ENCODE measurements at places on chromosomes 2 and 18. TPM values are rescaled to one million over a fixed set of nuclear protein-coding genes. Genes with fewer than 3 reads are reported as not detected.

POMC gene
- total RNA-seq, result 9.1 TPM

TNFRSF11A gene
- total RNA-seq, result 1.1 TPM

RND3 gene
- total RNA-seq, result 22.1 TPM

G6PC2 gene
- total RNA-seq, result not detected

SPC25 gene
- total RNA-seq, result 0.60 TPM

IHH gene
- not detected for total RNA-seq

GRCh38 chr2:230575642-230576324 is 136.9 kb upstream of the CAB39 start:
- no peak for DNase-seq

- no peak for DNase-seq
Measured at GRCh38 chr2:59779571-59779970, 773.9 kb downstream of the BCL11A start.

- no peak for DNase-seq
Measured at GRCh38 chr2:186590759-186591505, 1.1 kb downstream of the ITGAV start.

- DNase-seq, result no peak
Measured at GRCh38 chr2:96409820-96410164, 74.2 kb downstream of the NCAPH start.

GRCh38 chr2:224890372-224890771 is 151.9 kb downstream of the DOCK10 start:
- DNase-seq, result no peak

Data from Right ventricle myocardium inferior (tissue), 1 donor.